Stimulated activated CD8-positive, alpha-beta memory T cell treated with anti-CD3 and anti-CD28 coated beads, Interleukin-7, amount 100 ng/mL, for 48 hours (primary cell): ENCODE measurements at places on chromosomes 16 and 17.

- no peak for DNase-seq
Observed at GRCh38 chr17:4438162-4438944, 4.6 kb downstream of the SPNS3 start.

DNA sequence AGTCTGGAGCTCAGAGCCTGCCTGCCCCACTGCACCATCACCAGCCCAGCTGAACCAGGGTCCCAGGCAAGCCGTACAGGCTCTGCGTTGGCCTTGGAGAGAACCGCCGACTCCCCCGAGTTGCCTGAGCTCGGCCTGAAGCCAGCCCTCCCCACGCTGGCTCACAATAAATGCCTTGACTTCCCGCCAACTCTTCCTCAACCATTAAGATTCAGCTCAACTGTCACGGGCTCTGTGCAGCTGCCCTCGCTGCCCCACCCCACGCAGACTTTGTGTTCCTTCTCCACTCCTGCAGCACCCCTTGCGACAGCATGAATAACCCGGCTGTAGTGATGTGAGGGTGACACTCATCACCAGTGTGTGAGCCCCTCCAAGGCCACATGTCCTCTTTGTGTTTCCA lies 4.8 kb upstream of the QPRT start:
- no peak for DNase-seq

- no peak for DNase-seq
Observed at GRCh38 chr17:50428831-50429424, 2.9 kb downstream of the ACSF2 start.

GRCh38 chr17:63934183-63935112 lies 2.3 kb upstream of the CD79B start:
- DNase-seq, result no peak

DNA sequence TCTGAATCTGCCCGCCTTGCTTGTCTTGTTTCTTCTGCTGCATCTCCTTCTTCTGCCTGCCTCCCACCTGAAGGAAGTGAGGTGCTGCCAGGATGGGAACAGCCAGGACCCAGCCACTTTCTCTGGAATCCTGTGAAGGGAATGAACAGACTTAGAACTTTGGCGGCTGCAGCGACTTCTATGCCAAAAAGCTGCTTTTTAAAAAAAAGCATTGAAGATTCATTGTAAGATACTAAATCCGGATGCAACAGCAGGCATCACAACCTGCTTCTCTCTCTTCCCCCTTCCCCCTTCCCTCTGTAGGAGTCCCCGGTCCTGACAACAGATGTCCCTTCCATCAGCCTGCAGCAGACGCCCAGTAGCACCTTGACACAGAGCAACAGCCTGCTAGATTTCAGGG lies 176.3 kb downstream of the HS3ST4 start:
- DNase-seq, result no peak

- DNase-seq, result no peak
Observed at GRCh38 chr16:72264771-72265170, 92.8 kb upstream of the PMFBP1 start.

- no peak for DNase-seq
Observed at GRCh38 chr16:57329718-57330327, 28.8 kb upstream of the CCL22 start.

- no peak for DNase-seq
Observed at GRCh38 chr17:12310811-12311210, 290.1 kb downstream of the MAP2K4 start.

DNA sequence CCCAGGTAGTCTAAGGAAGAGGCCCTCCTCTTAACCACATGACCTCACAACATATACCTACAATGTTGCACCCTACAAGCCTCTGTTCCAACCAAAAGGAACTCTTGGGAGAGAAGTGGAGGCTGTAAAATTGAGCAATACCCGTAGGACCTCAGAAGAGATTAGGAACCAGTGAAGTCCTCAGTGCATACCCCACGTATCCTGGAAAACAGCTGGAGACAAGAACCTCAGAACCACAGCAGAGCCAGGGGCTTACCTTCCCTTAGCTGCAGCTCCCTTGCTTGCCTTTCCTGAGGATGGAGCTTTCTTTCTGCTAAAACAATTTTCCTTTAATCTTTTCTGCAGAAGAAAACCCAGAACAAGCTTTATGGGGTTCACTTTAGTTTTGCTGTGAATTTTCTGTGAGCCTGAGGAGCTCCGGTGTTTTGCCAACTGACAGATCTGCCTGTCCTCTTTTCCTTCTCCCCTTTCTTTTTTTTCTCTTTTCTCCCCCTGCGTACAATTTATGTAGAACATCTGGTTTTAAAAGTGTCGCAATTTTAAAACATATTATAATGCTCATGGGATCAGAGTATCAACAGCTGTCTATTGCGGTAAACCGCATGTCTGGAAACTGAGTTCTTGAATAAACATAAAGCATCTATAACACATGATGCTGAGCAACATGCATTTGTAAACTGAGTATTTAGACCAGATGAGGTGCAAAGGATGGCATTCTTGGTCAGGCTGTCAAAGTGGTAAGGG lies 226.4 kb upstream of the MAF start:
- no peak for DNase-seq

DNA sequence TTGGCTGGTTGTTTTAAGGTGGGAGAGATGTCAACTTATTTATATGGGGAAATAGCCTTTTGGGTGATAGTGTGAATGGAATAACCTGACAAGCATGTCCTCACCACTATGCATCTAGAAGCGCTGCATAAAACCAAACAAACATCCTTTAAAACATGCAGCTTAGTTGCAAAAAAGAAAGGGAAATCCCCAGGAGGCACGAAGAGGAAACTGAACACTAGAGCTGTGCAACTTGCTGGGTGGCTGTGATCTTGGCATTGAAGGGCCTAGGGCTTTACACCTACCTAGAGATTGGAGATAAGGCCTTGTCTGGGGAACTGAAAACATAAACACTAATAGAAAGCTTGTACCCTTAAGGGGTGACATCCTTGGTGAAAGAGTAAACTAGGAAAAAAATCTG lies 7.3 kb downstream of the C16orf54 start:
- DNase-seq, result no peak

GRCh38 chr17:31050948-31051347 lies 43.8 kb upstream of the NF1 start:
- no peak for DNase-seq

DNA sequence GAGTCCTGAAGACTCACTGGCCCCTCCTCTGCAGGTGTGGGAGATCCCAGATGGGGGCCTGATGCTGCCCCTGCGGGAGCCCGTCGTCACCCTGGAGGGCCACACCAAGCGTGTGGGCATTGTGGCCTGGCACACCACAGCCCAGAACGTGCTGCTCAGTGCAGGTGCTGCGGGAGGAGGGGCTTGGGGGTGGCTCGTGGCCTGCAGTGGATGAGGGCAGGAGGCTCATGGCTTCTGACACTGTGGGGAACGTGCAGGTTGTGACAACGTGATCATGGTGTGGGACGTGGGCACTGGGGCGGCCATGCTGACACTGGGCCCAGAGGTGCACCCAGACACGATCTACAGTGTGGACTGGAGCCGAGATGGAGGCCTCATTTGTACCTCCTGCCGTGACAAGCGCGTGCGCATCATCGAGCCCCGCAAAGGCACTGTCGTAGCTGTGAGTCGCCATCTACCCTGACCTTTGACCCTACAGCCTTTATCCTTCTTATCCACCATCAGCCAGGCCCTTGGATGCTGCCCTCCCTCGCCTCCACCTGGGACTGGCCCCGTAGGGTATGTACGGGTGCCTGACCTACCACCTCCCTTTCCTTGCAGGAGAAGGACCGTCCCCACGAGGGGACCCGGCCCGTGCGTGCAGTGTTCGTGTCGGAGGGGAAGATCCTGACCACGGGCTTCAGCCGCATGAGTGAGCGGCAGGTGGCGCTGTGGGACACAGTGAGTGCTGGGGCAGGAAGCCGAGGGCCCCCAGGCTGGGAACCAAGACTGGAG lies 3.6 kb downstream of the CORO1A start:
- peak; percentile 81 for DNase-seq
